ENCODE measurements at places on chromosomes 1 and 21.

DNA sequence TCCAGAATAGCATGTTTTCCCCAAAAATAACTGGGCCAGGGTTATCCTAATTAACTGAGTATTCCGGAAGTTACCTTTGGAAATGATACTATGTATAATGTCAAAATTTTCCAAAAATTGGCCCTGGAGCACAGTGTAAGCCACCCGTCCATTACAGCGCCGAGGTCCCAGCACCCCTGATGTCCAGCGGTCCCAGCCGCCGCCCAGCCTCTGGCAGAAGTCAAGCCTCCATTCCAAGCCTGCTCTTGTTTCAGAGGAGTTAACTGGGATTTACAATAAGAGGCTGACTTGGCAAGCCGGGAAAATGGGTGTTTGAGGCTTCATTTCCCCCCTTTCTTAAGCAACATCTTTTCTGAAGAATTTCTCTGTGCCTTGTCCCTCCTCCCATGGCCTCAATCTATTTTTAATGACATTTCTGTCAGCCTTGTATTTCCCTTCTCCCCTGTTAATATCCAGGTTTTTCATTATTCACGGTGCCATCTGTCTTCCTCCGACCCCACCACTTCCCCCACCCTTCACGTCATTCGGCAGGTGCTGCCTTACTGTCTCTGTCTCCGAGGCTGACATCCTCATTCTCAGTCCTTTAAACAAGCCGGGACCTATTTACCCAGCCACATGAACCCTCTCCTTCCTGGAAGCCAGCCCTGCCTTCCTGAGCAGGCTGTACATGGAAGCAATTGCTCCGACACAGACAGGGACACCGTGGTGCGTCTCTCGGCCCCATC, 490.9 kb downstream of the NPHP4 start:
- DNase-seq = no peak

GRCh38 chr1:9715536-9716226, 64.2 kb downstream of the PIK3CD start:
- peak; percentile 50 for DNase-seq

GRCh38 chr1:246978785-246979184, 29.1 kb downstream of the ZNF695 start:
- DNase-seq = no peak

- no peak for DNase-seq
Measured at GRCh38 chr1:103274886-103275285, 166.6 kb upstream of the COL11A1 start.

DNA sequence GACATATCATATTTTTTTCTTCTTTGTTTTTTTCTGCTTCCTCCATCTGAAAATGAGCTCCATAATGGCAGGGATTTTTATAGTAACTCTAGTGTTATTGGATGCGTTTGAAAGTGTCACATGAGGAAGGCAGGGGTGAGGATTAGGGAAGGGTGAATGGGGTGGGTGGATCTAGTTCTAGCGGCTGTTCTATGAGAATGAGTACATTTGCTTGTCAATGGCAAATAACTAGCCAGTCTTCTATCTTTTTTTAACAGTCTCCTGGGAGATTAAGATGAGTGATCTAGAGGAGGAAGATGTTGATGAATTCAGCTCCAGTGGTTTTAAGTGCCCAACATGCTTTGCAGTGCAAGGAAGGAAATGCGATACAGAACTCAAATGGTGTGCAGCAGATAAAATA, 5.8 kb downstream of the OR14I1 start:
- no peak for DNase-seq

GRCh38 chr1:118861216-118861615, 126.9 kb downstream of the TBX15 start:
- no peak for DNase-seq

- DNase-seq = no peak
Measured at GRCh38 chr1:116760996-116761665, 6.9 kb downstream of the CD2 start.

GRCh38 chr1:183580281-183580682, 10.0 kb downstream of the NCF2 start:
- no peak for DNase-seq

GRCh38 chr1:55506740-55507577, 291.8 kb upstream of the USP24 start:
- DNase-seq = no peak

GRCh38 chr1:43979528-43980254, 681 bp downstream of the B4GALT2 start:
- no peak for DNase-seq

- DNase-seq = no peak
Measured at GRCh38 chr1:205983925-205984725, 19.1 kb downstream of the RAB7B start.

GRCh38 chr1:176733661-176734060, 270.7 kb downstream of the PAPPA2 start:
- DNase-seq = no peak

- DNase-seq = no peak
Measured at GRCh38 chr1:92367496-92367895, 68.6 kb downstream of the RPAP2 start.

- no peak for DNase-seq
Measured at GRCh38 chr1:151720125-151720524, 1.2 kb upstream of the RIIAD1 start.

DNA sequence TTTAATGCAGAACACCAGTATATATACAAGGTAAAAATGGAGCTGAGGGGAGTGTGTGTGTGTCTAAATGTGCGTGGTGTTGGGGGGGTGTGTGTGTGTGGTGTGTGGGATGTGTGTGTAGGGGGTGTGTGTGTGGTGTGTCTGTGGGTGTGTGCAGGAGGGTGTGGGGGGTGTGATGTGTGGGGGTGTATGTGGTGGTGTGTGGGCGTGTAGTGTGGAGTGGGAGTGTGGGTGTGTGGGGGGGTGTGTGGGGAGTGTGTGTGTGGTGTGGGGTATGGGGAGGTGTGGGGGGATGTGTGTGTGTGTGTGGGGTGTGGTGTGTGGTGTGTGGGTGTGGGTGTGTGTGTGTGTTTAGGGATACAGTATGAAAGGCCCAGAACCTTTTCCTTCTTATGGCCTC, 202.3 kb upstream of the CACYBP start:
- DNase-seq = no peak

DNA sequence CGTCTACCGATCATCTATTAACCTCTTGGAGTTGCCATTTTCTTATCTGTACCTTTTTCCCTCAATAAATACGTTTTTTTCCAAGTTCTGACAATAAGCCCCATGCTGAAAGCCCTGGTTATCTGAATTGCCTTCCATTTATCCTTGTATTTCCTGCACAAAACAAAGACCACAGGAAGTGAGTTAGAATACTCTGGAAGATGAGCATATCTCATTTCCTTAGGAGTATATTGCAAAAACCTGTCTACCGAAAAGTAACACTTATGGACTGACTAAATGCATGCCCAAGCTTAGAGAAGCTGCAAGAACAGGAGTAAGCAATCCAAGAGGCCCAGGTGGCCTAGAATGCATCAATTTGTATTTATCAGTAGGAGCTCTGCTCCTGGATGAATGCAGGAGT, 39.9 kb downstream of the DIRAS3 start:
- no peak for DNase-seq

GRCh38 chr21:29125191-29125590, 5.3 kb upstream of the MAP3K7CL start:
- DNase-seq = no peak

- DNase-seq = no peak
Measured at GRCh38 chr1:177708406-177708805, 261.5 kb downstream of the SEC16B start.

DNA sequence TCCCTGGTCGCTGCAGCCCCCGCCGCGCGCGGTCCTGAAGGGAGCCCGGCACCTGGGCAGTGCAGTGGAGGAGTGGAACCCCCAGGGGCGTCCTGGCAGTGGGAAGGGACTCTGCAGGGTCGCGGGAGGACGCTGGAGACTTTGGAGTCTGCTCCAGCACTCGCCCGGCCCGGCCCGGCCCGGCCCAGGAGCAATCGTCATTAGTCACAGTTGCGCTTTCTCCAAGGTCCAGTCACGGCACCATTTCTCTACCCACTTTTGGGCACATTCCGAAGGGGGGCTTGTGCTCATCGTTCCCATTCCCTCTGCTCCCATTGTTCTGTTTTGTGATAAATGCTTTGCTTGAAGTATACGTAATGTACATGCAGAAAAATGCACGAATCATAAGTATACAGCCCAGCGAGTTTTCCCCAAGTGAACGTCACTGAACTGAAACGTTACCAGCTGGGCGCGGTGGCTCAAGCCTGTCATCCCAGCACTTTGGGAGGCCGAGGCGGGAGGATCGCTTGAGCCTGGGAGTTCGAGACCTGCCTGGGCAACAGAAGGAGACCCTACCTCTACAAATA, 999 bp downstream of the THAP3 start:
- DNase-seq = no peak

DNA sequence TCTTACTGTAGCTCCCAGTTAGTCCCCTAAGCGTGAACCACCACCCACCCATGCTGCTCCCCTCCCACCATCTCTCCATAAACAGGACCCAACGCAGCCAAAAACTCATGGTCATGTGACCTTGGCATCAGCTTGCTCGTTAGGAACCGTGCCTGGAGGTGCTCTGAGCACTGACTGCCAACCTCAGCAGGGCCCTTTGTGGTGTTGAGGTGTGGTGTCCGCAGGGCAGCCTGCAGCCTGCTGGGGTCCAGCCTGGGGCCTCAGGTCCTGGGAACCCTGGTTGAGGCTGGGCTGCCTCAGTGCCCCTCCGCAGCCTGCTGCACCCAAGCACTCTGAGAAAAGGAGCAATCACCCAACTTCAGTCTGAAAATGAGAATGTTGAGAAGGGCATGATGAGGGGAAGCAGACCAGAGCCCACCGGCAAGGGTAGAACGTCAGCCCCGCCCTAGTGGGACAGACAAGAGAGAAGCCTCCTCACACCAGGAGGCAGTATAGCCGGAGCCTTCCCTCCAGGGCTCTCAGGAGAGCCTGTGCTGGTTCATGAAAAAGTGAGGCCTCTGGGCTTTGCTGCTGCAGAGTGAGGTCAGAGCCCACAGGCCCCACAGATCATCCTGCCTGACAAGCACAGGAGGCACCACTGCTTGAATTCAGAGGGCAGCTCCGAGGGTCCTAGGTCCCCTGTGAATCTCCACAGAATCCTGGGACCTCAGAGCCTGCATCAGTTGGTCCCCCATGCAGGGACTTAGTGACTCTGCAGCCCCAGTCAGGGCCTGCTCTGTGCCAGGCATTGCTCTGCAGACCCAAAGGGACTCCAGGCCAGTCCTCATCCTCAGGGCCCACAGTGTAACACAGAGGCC, 4.9 kb upstream of the COL6A2 start:
- no peak for DNase-seq

GRCh38 chr1:221777431-221778072, 35.7 kb upstream of the DUSP10 start:
- no peak for DNase-seq

- DNase-seq = no peak
Measured at GRCh38 chr1:91505086-91505485, 4.4 kb downstream of the CDC7 start.

GRCh38 chr1:245843101-245843500, 664.0 kb downstream of the SMYD3 start:
- no peak for DNase-seq

DNA sequence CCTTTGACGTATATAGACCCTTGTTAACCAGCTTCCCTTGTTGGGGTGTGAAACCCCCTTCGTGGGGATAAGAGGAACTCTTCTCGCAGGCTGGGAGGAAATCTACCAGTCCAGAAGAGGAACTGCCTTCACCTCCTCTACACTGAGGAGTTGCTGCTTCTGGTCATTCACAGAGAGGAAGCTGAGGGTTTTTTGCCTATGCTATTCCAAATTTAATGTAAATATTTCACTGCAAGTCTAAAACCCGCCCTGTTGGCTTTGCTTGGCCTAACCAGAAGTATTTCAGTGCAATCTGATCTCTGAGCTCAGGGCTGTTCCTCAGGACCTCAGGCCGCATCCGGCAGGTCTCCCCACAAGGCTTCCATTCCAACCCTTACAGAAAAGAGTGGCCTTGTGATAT, 150.1 kb downstream of the HIVEP3 start:
- no peak for DNase-seq

- no peak for DNase-seq
Measured at GRCh38 chr1:53196017-53196484, 573 bp upstream of the CPT2 start.

DNA sequence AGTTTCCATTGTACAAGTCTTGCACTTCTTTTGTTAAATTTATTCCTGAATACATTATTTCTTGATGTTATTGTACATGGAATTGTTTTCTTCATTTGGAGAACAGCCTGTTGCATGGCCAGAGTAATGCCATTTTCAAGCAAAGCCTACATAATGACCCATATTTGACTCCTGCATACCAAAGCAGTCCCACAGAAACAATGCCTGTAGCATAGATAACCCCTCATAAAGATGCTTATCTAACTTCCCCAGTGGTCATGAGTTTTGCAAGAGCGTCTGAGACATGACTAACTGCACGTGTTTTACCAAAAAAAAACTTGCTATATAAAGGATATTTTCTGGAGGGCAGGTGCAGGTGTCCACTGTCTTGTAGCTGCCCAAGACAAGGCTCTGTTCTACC, 30.3 kb upstream of the RLF start:
- no peak for DNase-seq

DNA sequence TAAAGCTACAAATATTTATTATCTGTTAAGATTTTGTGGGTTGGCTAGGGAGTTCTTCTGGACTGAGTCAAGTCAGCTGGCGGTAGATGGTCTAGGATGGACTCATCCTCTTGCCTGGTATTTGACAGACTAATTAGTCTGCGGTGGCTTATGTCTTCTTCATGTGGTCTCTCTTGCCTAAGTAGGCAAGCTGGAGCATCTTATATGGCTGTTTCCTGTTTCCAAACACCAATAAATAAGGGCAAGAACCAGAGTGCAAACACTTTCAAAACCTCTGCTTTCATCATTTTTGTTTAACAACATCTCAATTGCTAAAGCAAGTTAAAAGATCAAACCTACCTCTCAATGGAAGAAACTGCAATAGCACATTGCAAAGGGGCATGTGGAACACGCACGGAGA, 484.8 kb downstream of the PTPRC start:
- no peak for DNase-seq

DNA sequence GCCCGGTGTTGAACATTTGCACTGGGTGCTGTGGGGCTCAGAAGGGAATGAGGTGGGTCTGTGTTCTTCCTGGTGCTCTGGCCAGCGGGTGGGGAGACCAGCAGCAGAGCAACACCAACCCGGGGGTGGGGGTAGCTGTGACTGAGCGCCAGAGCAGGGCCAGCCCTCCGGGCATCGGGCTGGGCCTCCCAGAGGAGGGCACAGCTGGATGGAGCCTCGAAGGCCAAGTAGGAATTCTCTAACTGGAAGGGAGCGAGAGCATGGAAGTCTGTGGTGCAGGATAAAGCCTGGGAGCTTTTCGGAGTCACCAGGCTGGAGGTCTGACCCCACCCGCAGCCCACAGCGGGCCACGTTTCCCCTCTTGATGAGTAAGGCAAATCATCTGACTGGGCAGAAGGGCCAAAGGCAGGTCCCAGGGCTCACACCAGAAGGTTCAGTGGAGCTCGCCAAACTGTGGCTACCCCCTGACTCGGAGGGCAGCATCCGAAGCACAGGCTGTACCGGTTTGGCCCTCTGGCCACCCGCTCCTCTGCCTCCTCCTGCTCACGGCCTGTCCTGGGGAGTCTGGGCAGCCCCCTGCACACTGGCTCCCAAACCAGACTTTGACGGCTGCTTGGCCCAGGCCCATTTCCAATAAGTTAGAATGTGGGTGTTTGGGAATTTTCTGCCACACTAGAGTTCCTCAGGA, 18.8 kb downstream of the SLC1A7 start:
- DNase-seq = no peak
